ENCODE measurements at places on chromosomes 5 and 9. TPM values are rescaled to one million over a fixed set of nuclear protein-coding genes. Genes with fewer than 3 reads are reported as not detected.

DBH gene
- 0.03 TPM for polyA plus RNA-seq

CDH9 gene
- polyA plus RNA-seq, result not detected

SH2D3C gene
- 34.3 TPM for polyA plus RNA-seq

- H3K36me3 ChIP-seq, result no peaks in the 10 kb centered on the region
- no peaks in the 10 kb centered on the region for H3K4me1 ChIP-seq
- no peak overlapping the region for H3K27ac ChIP-seq
- H3K27me3 ChIP-seq, result no peaks in the 10 kb centered on the region
- peak; percentile 46 for DNase-seq
These were observed 116.0 kb downstream of the CRB2 start for GRCh38 chr9:123471843-123472570.
